ENCODE measurements at places on chromosomes 7 and 10.

DNA sequence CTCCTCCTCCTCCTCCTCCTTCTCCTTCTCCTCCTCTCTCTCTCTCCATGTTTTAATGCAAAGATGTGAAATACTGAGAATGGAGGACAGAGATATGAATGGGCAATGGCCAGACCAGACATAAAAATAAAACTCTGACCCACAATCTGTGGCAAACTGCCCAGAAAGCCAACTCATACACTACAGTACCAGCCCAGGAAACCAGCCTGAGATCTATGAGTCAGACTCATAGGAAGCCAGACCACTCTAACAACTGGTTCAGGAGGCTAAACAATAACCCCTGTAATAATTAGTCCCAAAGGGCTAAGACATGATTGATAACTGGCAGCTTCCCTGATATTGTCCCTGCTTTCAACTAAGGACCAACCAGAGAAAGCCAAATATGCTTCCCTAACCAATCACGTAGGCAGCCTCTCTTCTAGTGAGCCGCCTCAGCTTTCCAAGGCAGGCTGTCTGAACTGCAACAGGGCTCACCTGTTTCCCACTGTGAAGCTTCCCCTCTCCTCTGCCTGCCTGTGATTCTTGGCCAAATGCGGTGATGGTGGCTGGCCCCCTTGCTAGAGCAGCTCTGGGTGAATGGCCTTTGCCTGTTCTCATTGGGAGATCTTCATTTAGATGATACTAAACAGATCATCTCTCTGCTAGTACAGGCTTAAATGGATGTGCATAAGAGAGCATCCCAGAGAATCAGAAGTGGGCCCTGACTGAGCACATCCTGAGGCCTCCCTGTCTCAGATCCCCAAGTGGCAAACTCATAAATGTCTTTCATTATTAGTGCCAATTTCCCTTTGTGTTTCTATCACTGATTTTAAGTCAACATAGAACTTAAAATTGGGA is 817.6 kb downstream of the TNS3 start:
- peak; percentile 95 for ATAC-seq

- ATAC-seq: no peak
These were observed 2.5 kb upstream of the TWIST1 start for GRCh38 chr7:19119870-19120486.

DNA sequence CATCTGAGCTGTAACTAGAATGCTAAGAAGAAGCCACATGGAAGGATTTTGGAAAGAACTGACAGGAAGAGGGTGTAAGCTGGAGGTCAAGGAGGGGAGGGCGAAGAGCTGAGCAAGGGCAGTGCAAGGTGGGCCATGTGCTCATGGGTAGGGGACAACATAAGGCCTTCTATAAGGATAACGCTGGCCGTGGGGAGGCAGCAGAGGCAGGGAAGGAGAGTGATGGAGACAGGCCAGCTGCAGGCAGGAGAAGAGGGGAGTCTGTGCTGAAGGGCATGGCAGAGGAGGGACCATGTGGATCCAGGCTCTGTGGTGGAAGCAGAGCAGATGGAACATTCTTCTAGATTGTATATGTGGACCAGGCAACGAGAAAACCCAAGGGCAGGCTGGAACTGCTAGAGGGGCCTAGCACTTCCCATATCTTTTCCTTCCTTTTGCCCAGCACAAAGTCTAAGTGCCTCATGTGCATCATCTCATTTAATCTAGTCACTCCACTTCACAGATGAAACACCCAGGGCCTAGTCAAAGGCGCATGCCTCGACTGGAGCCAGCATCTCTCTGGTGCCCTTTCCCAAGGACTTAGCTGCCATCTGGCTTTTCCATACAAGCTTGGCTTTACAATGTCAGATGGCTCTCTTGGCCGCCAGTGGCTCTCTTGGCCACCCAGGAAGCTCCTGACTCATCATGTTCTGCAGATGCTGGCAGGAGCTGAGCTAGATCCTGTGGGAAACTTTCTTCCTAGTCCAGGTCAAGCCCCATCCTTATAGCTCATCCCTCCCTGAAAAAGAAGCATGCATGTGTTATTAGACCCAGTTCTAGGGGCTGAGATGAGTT is 6.6 kb downstream of the LRRC18 start:
- ATAC-seq: no peak

DNA sequence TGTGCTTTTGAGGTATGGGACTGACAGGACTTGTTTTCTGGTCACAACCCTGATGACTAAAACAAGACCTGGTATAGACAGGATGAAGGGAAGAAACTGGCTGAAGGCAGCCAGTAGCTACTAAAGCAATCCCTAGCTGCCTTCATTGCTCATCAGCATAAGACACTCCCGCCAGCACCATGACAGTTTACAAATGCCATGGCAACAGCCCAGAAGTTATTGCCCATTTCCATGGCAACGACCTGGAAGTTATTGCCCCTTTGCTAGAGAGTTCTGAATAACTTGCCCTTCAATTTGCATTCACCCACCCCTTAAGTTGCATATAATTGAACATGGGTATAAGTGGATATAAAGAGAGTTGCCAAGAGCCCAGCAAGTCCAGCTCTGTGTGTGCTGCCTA is 169.6 kb upstream of the FAM171A1 start:
- ATAC-seq: no peak

DNA sequence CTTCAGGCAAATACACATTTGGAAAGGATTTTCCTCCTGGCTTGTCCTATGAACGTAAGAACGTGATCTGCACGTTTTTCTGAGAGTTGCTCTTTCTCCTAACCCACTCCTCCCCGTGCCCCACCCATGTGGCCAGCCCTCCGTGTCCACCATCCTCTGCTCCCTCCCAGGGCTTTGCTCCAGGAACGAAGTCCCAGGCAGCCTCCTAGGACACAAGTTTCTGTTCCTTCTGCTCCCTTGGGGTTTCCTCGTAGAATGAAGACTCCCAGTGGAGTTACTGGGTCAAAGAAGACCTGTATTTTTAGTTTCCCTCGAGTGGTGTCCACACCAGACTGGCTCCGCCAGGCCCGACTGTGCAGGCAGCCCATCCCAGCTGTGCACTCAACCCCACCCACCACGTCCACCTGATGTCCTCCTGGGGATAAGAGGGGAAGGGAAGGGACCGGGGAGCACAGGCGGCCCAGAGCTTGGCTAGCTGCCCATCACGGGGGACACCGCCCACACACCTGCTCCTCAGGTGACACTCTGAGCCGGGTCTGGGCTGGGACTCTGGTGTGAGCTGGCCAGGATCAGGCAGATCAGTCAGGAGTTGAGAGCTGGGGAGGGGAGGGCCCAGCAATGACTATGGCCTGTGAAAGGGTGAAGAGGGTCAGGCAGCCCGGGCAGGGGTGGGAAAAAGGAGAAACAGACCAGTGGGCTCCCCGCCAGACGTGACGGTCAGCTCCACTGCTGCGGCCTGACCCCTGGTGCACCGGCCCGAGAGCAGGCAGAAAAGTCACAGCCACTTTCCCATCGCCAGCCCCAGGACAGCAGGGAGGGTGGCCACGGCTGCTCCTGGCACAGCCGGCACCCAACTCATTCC is 54.3 kb upstream of the PPP2R2D start:
- ATAC-seq: no peak

GRCh38 chr10:132878091-132878729 is 64.2 kb downstream of the CFAP46 start:
- ATAC-seq: no peak

DNA sequence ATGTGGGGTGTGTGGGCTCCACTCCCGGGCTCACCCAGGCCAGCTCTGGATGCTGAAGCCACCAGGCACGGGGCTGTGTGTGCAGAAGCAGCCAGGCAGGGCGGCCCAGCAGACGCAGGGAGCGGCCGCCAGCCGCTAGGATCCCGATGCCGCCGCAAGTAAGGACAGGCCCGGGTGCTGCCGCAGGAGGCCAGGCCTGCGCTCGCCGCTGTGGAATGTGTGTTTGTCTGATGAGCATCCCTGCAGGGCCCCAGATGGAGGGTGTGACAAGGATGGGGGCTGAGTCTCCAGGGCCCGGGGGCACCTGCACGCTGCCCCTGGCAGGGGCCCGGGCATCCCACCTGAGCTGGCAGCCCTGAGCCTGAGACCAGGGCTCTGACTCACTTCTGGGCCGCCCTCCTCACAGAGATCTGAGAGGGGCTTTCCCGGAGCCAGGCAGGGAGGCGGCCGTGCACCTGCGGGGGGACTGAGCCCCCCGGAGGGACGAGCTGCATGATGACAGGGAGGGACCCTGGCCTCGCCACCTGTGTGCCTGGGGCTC is 101.5 kb downstream of the FOXL3 start:
- ATAC-seq: peak; percentile 87

- peak; percentile 30 for ATAC-seq
These were observed 151.4 kb downstream of the CDH23 start for GRCh38 chr10:71547876-71548846.

DNA sequence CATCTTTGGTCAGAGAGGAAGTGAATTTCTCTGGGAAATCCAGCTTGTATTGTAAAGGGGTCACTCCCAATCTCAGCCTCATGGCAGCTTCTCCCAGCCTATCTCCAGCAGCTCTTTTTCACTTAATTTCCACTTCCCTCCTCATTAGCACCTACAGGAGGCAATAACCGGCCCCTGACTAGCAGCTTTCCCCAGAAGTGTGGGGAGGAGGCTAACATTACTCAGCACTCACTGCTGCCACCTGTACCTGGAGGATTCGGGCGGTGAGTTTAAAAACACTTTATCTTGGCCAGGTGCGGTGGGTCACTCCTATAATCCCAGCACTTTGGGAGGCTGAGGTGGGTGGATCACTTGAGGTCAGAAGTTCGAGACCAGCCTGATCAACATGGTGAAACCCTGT is 3.8 kb downstream of the NODAL start:
- no peak for ATAC-seq

- ATAC-seq: no peak
These were observed 5.3 kb upstream of the NEUROG3 start for GRCh38 chr10:69578508-69578991.

- ATAC-seq: no peak
These were observed 6.4 kb downstream of the HOXA13 start for GRCh38 chr7:27193335-27194001.

DNA sequence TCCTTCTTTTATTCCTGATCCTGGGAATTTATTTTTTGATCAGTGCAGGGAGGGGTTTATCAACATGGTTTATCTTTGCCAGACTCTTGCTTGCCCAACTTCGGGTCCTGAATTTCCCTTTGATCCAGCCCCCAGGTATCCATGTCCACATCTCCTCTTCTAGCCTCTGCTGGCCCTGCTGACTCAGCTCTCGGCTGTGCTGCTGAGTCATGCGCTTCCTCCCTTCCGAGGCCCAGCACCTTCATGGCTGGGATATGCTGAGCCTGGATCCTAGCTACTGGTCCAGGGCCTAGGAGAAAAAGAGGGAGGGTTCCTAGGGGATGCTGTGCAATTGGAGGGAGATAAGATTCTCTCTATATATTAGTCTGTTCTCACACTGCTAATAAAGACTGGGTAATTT is 380.7 kb upstream of the SHH start:
- no peak for ATAC-seq

DNA sequence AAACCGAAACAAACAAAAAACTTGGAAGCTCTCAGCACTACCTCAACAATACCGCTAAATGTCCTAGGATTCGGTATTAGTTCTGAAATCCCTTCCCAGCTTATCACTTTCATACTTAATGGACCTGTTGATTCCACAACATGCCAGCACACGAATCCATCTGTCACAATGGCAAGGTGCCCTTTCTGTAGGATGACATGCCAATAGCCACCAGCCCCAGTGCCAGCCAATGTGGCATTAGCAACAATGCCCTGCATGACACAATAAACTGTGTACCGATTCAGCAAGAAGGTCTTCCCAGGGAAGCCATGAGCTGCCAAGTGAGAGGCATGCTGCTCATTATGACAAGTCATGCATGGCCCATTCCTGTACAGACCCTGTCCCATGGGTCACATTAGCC is 35.6 kb upstream of the CHCHD3 start:
- peak; percentile 22 for ATAC-seq

DNA sequence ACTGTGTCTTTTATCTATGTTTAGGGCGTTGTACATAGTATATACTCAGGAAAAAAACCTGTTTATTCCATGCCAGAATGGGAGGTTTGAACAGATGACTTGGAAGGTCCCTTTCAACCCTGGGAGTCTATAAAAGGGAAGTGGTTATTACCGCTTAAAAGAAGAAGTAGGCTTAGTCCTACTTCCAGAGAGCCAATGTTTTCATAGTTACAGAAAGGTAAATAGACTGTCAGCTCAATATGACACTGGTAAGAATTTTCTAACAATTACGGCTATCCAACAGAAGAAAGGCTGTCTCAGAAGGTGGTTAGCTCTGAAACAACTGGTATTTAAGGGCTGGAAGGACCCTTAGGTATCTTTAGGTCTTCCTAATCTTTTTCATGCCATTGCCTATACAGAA is 1.1 kb upstream of the TFAM start:
- no peak for ATAC-seq

DNA sequence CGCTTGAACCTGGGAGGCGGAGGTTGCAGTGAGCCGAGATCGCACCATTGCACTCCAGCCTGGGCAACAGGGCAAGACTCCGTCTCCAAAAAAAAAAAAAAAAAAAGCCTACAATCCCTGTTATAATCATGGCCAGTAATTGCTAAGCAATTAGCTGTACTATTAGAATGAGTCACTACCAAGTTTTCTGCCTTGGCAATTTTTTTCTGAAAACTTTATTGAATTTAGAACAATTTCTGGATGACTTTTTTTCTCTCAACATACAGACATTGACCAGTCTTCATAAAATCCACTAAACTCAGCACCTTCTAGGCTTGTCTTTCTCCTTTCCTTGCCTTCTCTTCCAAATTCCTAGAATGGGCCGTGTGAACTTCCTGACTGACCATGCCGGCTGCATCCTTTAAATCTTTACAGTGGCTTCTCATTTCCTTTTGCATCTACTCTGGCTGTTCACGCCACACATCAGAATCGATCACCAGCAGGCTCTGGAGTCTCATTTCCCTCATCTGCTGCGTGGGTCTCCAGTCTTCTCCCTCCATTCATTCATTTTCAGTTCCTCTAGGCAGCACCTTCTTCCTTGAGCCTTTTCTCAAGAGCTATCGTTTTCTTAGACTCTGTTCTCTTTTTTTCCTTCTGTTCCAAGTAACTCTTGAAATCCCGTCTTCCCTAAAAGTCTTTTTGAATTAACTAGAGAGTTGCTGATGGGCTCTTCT is 107.9 kb downstream of the KAT6B start:
- ATAC-seq: no peak

- no peak for ATAC-seq
These were observed 181.2 kb upstream of the NOBOX start for GRCh38 chr7:144584726-144585125.

GRCh38 chr10:75709245-75709644 is 277.8 kb downstream of the LRMDA start:
- ATAC-seq: no peak

DNA sequence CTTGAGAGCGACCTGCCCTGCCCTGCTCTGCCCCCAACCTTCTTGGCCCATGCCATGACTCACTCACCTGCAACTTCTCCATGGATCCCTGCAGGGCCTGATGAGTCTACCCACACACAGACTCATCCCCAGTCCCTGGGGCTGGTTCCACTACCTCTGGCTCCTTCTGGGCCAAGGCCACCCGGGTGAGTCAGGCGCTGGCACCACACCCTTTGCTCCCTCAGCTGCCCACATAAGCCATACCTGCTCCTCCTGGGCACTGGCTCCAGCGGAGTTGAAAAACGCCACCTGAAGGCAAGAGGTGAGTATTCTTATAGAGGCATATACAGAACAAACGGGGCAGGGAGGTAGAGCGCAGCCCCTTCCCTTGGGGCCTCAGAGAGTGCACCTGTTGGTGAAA is 16.2 kb upstream of the MTPAP start:
- peak; percentile 99 for ATAC-seq

GRCh38 chr7:156177422-156178055 is 365.3 kb upstream of the SHH start:
- ATAC-seq: no peak

GRCh38 chr7:15783987-15784693 is 97.7 kb upstream of the MEOX2 start:
- no peak for ATAC-seq

GRCh38 chr10:71084818-71085126 is 127.6 kb upstream of the UNC5B start:
- no peak for ATAC-seq

- ATAC-seq: peak; percentile 92
These were observed 34.5 kb downstream of the PPP1R3C start for GRCh38 chr10:91598211-91598977.
